Mammary epithelial cell (primary cell): ENCODE measurements at places on chromosomes 7 and 10. TPM values are rescaled to one million over a fixed set of nuclear protein-coding genes. Genes with fewer than 3 reads are reported as not detected.
A peak's percentile ranks its signal among the peaks of the same experiment; 100 is the strongest.

GRCh38 chr7:137421366-137421765, 77.8 kb upstream of the PTN start:
- DNase-seq, result no peak

- no peak for DNase-seq
Measured at GRCh38 chr10:29730458-29730857, 95.7 kb upstream of the SVIL start.

DNA sequence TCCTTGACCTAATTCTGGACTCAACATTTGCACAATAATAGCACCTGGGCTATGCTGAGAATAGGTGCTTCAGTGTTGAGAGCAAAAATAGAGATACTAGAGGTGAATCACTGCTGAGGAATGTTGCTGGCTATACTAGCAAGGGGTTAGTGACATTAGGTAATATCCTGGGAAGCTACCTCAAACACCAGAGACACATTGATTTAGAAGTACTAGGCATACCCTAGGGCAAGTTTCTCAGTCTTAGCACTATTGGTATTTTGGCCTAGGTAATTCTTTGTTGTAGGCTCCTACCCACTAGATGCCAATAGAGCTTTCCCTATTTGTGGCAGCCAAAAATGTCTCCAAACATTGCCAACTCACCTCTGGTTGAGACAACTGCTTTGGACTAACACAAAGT, 484.0 kb upstream of the MBL2 start:
- peak; percentile 94 for DNase-seq

- DNase-seq, result no peak
Measured at GRCh38 chr10:70657041-70657440, 15.3 kb upstream of the ADAMTS14 start.

GRCh38 chr7:156445997-156446761, 194.4 kb upstream of the RNF32 start:
- no peak for DNase-seq

DNA sequence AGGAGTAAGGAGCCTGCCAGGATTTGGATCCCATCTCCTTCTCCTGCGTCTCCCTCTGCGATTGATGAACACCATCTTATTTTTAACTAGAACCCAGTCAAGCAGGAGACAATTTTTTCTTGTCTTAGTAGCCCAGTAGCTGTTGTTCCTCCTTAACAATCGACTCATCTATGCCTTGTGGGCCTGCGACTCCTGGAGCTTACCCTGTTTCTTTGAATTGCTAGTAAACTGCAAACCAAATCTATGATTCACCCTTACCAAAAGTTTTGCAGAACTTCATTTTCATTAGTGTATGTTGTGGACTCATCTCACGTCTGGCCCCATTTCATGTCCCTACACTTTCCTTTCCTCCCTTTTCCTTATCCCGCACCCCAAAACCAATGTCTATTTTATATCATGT, 37.7 kb downstream of the TRIL start:
- no peak for DNase-seq

- DNase-seq, result no peak
Measured at GRCh38 chr10:97928897-97929296, 79.3 kb downstream of the GOLGA7B start.

GRCh38 chr10:48500771-48501170, 104.1 kb downstream of the ARHGAP22 start:
- no peak for DNase-seq

GRCh38 chr7:843230-843629, 11.0 kb downstream of the SUN1 start:
- no peak for DNase-seq

GRCh38 chr10:31242902-31243301, 76.1 kb upstream of the ZEB1 start:
- peak; percentile 82 for DNase-seq

DNA sequence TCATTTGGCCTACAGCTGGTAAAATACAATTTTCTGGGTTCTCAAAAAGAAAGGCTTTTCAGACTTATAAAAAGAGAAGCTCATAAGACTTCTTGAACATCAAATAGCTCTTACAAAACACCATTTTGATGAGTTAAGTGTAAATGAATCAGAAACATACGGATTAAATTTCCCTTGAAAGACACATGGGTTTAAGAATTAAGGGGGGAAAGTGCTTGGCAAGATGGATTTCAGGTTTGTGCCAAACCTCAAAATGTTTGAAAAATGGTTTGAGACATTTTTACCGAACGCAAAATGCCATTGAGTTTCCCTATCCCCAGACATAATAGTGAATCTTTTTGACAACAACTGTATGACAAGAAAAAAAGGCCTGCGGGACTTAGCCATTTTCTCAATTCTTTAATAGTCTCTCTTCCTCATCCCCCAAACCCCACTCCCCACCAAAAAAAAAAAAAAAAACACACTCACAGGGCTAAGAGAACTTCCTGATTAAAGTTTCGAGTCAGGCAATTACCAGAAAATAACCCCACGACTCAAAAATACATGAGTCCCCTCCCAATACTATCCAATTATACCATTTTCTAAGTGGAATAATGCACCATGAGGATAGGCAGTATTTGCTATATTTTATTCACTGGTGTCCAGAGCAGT, 260.1 kb downstream of the TRIL start:
- DNase-seq, result no peak

DNA sequence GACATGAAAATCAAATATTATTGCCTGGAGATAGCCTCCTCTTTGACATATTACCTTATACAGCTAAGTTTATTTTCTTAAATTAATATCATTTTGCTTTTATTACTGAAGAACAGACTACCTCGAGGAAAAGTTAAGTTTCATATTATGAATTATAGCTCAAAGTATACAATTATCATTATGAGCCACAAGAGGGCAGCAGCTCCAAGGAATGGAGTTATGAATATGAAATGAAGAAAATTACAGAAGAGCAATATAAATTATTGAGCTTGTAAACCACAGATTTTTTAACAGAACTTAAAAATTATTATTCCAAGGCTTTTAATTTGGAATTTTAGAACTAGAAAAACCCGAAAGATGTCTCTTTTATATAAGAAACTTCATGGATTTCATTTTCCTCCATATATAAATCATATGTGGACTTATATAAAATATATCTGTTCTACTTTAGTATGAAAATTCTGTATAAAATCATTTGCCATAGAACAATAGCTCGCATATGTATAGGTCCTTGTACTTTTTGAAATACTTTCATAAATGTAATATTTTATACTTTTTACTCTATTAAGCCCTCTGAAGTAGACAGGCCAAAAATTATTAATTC, 40.1 kb downstream of the IQUB start:
- DNase-seq, result peak; percentile 11

DNA sequence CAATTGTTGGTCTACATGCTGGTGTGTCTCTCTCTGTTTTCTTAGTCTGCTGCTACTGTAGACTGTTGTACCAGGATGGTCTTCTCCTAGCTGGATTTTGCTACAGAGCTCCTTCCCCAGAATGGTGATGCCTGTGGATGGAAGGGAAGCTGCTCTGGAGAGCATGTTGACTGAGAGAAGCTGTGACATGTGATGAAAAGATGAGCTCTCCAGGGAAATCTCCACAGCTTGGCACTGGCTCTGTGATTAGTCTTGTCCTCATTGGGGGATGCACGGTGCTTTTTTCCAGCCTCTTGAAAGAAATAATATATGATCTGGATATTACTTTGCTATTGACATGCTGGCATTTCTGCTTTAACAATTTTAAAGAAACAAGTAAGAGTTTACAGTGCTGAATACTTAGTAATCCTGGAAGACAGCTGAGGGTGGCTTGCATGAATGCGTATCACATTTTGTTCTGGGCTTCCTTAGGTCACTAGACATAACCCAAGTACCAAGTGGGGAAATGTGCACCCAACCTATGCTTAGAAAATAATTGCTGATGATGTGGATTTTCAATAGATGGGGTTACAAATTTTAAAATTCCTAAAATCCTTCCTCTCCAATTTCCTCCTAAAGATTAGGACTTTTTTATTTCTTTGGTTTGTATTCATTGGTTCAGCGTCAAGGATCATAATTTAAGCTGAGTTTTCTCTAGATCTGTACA, 849.7 kb downstream of the KCNMA1 start:
- DNase-seq, result no peak

DNA sequence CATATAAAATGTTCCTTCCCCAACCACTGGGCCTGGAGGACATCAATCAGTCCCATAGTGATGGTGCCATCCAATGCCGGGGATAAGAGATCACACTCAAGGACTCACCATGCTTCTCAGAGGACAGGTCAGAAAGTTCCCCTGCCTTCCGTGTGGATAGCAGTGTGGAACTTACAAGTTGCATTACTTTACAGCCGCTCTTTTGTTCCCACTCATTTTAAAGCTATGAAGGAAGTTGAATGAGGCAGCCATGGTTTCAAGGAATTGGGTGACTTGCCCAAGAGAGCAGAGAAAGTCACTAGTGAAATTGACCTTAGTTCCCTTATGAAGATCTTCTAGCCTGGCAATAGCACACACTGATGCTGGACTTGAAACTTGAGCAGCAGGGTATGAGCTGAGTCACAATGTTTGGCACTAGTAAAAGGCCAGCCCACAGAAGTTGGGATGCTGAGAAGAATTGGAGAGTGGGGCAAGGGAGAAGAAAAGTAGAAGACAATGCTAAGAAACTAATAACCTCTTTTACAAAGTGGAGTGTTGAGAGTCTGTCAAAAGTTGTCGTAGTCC, 78.7 kb downstream of the CXCL12 start:
- no peak for DNase-seq

DNA sequence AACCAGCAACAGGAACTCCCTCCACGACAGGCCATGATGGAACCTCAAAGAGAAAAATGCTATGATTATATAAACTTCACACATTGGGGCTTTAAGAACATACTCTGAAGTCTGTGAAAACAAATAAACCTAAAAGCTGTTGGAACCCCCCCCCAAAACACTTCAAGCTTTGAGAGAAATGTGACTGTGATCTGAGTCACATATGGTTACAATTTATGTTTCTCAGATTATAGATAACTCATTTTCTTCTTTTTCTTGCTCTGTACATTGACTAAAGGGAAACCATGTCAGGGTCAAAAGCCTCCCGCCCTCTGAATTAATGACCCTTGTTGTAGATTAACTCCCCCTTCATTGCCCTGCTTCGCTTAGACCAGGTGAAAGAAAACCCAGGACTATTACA, 15.8 kb downstream of the VOPP1 start:
- no peak for DNase-seq

DNA sequence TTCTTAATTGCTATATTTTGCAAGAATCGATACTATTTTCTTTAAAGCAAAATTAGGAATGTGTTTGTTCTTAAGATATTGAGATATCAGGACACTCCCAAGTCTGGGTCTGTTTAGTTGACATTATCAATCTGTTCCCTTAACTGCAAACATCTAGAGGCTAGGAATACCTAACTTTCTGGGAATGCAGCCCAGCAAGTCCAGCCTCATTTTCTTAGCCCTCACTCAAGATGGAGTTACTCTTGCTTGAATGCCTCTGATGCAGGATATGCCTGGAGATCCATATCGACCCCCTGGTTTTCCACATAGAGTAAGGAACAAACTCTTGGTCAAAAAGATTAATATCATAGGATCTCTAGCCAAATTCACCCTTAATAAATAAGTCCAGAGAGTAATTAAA, 305.3 kb upstream of the COBL start:
- DNase-seq, result no peak

- DNase-seq, result no peak
Measured at GRCh38 chr10:44668336-44668735, 242.8 kb upstream of the TMEM72 start.

DNA sequence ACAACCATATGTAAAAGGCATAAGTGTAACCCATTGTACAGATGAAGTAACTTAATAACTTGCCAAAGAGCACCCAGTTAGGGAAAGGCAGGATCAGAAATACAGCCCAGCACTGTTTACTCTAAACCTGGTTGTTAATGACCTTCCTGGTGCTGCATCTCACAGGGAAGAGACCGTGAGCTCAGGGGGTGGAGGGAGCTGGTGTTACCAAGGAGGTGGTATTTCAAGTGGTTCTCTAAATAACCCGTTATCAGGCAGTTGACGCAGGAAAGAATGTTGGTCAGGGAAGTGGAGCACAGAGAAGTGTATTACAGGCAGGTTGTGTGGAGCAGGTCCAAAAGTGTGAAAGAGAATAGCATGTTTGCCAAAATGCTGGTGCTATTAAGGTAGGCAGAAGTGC, 4.4 kb upstream of the ST7 start:
- DNase-seq, result no peak

GRCh38 chr10:75600833-75601232, 169.4 kb downstream of the LRMDA start:
- DNase-seq, result no peak

DNA sequence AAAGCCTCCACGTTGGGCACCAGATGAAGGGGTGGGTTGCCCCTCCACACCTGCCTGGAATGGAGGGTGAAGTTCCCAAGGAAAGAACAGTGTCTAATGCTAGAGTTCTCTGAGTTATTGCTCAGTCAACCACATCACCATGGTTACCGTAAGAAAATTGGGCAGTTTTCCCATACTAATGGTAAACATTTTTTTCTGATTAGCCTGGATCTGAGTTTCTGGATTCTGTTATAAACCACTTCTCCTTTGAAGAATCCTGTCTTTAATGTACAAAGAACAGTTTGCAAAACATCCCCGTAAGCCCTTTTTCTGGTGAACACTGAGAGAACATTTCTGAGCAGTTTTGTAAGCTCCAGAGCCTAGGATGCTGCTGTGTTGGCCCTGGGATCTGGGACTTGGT, 45.5 kb downstream of the ABCC2 start:
- no peak for DNase-seq

DNA sequence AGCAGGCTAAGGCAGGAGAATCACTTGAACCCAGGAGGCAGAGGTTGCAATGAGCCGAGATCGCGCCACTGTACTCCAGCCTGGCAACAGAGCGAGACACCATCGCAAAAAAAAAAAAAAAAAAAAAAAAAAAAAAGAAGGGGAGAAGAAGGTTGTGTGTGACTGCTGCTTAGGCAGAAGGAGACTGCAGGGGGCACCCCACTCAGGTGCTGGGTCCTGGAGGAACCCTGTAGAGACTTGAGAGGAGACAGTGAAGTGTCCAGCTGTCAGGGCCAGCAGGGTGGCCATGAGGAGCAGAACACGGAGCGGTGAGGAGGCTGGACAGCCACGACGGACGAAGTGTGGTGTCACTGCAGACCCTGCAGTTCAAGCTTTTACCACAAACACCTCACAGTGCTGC, 99.0 kb upstream of the NMT2 start:
- DNase-seq, result no peak

The PTPRE gene
- total RNA-seq, result 66.1 and 70.5 TPM in 2 replicates

The MAGI2 gene
- total RNA-seq, result 1.4 and 2.3 TPM in 2 replicates

The PON1 gene
- total RNA-seq, result not detected

The TMEM213 gene
- total RNA-seq, result not detected

The BNIP3 gene
- 50.8 TPM for total RNA-seq

The DDX50 gene
- total RNA-seq, result 39.8 and 46.2 TPM in 2 replicates

The ITGB8 gene
- total RNA-seq, result 17.6 and 41.9 TPM in 2 replicates

The LIPM gene
- total RNA-seq, result not detected

The TRIM56 gene
- 16.3 TPM for total RNA-seq

The FRG2B gene
- not detected for total RNA-seq

The ARID5B gene
- total RNA-seq, result 12.1 and 13.8 TPM in 2 replicates

The ANKRD26 gene
- 7.0 TPM for total RNA-seq

The NPSR1 gene
- total RNA-seq, result not detected

The LAMB1 gene
- total RNA-seq, result 196 and 219 TPM in 2 replicates

The SFRP5 gene
- not detected in 2 replicates for total RNA-seq

The OR2A12 gene
- total RNA-seq, result not detected in 2 replicates
